ENCODE measurements at places on chromosomes 2 and 18.

GRCh38 chr2:162232671-162233070 is 10.6 kb downstream of the FAP start:
- DNase-seq = no peak

DNA sequence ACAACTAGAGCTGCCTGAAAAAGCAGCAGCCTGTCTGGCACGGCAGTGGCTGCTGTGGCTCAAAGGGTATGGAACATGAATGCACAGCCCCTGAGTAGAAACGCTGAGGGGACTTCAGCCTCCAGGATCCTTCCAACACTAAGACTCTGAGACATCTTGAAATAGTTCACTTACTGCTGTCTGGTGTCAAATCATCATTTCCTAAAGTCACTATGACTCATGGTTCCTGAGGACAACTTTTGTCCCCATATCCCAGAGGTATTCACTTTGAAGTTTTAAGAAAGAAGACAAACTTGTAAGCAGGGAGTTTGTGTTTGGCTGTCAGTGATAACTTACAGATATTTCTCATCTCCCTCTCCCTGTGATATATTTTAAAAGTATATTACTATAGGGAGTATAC is 33.3 kb upstream of the NEB start:
- DNase-seq = no peak

DNA sequence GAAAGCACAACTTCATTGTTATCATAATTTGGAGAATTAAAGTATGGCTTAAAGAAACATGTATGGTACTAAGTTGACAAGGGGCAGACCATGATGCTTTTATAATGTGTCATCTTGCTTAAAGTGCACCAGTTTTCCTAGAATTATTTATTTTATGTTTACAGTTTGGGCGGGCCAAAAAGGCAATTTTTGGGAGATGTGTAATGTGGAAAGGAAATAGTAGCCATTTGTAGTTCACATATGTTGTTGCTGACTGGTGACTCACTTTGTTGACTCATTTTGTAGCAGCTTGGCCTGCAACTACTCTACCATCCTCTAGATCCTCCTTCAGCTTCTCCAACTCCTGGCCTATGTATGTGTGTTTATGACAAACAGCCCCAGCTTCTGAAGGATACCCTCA is 7.7 kb downstream of the ZSCAN30 start:
- no peak for DNase-seq

- no peak for DNase-seq
Measured at GRCh38 chr2:28319118-28320008, 73.3 kb upstream of the FOSL2 start.

DNA sequence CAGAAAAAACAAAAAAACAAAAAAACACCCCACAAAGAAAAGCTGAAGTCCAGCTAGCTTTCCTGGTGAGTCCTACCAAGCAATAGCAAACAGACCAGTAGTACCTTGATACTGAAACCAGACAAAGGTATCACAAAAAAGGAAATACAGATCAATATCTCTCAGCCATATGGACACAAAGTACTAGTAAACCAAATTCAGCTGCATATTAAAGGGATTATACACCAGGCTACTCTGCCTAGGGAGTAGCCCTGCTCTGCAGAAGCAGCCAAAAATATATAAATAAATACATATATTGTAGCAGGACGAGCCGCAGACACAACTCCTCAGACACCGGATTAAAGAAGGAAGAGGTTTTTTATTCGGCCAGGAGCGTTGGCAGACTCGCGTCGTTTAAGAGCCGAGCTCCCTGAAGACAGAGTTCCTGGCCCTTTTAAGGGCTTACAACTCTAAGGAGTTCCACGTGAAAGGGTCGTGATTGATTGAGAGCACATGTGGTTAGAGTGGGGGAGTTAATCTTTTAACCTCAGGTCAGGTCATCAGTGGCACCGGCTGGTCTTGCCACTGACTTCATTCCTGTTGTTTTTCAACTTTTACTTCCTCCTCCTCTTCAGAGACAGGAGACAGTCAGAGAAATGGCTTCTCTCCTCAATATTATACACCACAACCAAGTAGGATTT is 38.4 kb upstream of the DTNB start:
- peak; percentile 75 for DNase-seq

GRCh38 chr2:73920577-73921545 is 5.8 kb upstream of the DGUOK start:
- peak; percentile 87 for DNase-seq

DNA sequence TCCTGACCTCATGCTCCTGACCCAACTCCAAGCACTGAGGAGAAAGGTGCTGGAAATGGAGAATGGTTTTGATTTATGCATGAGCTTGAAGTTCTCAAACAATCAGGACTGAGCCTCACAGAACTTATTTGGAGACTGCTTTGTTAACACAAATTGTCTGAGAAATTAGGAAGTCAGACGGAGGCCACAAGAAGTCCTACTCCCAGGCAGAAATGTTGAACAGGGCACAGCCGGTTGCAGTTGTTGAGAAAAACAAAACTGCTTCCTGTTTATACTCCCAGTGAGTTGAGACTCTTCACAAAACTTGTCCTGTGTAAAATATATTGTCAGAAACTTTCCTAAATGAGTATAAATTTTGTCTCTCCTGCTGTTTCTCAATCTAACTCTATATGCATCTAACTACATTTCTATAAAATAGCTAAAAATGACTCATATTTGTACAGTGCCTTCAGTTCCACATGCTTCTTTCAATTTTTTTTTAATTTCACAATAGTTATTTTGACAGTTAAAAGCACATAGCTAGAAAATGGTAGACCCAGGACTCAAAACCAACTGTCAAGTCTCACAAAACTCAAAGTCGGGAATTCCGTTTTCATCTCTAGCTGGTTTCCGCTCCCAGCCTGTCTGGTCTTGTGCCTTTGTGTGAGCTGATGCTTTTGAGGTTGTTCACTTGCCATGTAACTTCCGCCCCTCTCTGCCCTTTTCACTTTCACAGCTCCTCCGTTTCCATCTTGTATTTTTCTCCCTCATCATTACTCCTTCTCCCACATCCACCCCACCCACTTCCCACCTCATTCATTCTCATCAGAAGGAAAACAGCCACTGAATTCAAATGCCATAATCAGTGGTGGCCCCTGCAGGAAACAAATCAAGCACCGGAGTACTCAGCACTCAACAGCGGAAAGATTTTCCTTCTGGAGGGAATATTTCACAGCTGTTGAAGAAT is 215.0 kb downstream of the SUCLG1 start:
- DNase-seq = no peak

DNA sequence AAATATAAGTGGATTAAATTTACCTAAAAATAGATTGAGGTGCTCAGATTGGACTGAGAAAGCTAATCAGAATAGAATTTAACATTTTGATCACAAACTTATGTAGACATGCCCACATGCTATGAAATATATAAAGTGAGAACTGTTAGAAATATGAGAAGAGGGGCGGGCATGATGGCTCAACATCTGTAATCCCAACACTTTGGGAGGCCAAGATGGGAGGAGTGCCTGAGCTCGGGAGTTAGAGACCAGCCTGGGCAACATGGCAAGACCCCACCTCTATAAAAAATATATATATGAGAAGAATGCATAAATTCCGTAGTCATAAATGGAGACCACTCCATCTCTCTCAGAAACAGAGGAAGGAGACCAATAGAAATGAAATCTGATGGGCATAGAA is 25.7 kb downstream of the NTSR2 start:
- DNase-seq = no peak
